AML-193 (cell line): ENCODE measurements at places on chromosomes 2 and 18.

DNA sequence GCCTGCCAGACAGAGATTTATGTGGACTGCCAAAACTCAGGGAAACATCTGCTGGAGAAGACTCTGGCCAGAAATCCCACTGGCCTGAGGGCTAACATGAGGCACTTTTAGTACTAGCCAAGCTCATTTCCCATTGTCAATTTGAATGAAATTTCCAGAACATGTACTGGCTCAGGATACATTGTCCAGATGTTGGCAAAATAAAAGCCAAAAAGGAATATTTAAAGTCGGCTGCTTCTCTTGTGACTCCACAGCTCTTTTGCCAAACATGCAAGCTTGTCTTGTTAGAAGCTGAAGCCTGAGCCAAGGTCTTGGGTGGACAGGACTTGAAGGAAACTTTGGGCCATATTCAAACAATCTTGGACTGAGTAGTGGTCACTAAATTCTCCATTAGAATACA lies 215.5 kb downstream of the NCKAP5 start:
- DNase-seq, result no peak

DNA sequence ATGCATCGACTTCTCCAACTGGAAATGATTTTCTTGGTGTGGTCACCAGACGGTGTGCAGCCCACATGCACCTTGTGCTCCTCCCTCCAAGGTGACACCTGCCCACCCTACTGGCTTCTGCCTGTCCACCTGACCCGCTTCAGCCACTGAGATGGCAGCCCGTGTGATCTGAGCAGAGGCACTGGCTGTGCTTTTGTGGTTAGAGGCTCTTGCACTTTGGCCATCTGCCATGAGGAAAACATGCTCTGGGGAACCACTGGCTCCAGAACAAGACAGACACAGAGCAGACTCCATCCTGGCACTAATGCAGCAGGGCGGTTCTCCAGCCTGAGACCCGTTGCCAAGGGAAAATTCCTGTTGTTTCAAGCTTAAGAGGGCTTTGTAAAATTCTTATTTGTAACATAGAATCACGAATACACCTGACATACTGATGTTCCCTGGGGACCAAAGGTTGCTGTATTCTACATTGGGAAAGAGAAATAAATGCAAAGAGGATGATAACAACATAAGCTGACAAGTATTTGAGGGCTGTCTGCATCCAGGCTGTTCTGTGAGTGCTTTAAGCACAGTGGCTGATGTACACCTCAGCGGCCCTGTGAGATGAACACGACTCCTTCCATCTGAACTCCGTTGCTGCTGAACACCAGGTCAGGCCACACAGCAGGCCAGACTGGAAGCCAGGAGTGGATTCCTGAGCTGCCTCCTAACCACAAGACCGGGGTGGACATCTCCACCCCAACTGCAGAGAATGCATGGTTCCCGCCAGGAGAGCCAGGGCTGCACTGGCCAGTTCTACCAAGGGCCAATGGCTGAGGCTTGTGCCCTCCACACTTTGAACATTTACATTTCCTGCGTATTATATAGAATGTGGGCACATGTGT lies 820.4 kb downstream of the GALR1 start:
- DNase-seq, result no peak

- DNase-seq, result no peak
Observed at GRCh38 chr2:240819126-240819857, 727 bp downstream of the KIF1A start.

DNA sequence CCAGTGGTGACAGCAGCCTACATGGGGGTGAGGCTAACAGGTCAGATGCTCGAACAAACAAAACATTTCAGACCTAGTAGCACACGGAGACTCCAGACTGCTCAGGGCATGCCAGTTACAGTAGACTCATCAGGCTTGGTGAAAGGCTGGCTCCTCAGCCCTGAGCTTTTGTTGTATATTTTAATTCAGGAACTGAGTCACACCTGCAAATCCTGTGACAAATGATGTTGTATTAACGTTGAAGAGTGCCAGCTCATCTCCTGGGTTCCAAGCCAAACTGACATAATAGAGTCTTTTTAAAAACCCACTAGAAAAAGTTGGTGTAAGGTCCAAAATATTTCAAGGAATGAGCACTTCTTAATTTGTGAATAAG lies 65.3 kb downstream of the C1D start:
- DNase-seq, result no peak

- no peak for DNase-seq
Observed at GRCh38 chr2:241329669-241330615, 14.2 kb downstream of the SEPTIN2 start.

DNA sequence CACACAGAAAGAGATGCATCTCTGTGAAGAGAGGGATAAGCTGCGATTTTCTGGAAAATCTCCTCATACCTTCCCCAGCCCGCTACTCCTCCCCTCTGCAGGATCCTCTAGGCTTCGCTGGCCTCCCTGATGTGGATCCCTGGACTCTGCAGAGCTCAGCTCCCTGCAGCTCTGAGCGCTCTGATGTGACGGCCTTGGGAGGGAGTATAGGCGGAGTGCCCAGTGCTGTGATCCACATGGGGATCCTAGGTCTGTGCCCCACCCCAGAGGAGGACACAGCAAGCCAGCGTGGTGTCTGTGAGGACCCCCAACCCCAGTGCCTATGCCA lies 111.0 kb downstream of the GYPC start:
- no peak for DNase-seq

DNA sequence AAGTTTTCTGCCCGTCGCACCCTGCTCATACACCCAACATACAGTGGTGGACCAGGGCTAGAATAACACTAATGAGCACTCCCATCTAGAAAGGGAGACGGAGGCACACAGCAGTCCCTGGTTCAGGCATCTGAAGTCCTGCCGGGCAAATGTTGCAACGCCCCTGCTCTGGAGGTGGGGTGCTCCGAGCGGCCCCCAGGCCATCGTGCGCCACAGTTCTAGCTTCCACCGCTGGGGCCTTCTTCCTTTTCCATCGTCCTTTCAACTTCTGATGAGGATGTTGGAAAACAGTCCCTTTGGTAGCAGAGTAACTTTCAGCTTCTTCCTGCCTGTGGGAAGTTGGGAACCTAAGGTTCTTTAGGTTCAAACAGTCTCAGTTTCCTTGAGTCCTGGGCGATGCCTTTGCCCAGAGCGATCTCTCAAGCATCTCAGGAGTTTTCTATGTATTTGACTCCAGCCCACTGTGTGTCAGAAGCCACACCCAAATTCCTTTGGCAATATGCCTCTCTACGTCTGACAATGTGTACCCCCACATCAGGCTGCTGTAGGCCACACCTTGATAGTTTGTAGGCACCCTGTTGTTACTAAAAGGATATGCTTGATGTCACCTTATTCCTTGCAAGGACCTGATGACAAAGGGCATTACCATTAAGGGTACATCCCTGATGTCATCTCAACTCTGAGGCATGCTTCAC lies 258.8 kb downstream of the GLI2 start:
- DNase-seq, result no peak
